ENCODE measurements at places on chromosomes 6 and 20.

DNA sequence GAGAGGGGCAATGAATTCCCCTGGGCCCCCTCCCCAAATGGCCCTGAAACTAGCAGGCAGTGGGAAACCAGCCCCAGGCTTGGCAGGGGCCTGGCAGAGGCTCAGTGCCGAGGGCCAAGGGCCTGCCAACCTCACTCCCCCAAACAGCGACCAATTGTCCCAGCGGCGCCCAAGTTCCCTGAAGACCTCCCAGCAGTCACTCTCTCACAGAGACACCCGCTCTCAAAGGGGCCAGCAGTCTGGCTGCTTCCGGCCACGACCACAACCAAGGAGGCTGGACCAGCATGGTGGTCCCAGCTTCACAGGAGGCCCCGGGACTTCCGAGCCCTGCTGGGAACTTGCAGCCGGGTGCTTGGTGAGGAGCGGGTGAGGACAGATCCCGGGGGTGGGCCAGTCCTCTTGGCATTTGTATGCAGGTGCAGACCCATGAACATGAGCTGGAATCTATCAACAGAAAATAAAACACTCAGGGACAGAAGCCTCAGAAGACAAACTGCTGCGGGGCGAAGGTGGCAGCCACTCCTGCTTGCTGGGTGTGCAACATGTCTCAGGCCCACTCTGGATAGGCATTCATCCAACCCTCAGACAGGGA, 17.5 kb upstream of the SIRPA start:
- DNase-seq: no peak

GRCh38 chr6:128509709-128510108, 10.7 kb downstream of the PTPRK start:
- no peak for DNase-seq

DNA sequence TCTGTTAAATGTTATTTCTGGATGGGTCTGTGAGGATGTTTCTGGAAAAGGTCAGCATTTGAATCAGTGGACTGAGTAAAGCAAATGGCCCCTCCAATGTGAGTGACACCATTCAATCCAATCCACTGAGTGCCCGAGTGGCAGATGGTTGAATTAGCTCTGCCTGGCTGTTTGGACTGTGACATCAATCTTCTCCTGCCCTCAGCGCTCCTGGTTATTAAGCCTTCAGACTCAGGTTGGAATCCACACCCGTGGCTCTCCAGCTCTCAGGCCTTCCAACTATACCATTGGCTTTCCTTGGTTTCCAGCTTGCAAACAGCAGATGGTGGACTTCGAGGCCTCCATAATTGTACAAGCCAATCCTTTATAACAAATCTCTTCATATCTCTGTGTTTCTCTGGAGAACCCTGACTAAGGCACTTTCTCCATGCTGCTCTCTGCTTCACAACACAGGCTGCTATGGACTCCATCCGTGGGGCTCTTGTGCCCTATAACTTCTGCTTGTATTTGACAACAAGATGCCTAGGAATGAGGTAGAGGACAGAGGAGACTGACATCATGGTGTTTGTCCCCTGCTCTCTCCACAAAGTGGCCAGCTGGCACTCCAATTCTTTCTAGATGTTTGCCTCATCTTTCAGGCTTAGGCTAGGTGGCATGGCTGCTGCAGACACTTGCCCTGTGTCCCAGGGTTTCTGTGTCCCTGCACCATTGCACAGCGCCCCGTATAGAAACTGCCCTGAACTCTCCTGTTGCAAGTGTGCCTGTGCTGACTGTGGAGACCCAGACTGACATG, 4.8 kb upstream of the CSTL1 start:
- DNase-seq: no peak

DNA sequence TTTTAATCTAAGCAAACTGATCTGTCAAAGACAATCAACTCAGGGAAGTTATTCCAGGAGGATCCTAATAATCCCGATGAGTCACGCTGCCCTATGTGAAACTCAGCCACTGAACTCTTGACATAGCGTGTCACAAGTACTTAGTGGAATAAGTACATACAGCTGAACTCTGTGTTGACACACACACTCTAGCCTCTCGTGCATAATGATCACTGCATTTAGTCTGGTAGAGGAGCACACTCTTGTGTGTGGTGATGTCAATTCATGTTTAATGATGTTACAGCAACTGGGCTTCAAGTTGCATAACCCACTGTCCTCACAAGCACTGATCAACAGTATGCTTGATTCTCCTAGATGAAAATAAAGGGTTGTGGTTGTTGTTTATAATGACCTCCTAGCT, 148.3 kb downstream of the HACE1 start:
- DNase-seq: no peak
